ENCODE measurements at places on chromosomes 2 and 18. TPM values are rescaled to one million over a fixed set of nuclear protein-coding genes. Genes with fewer than 3 reads are reported as not detected.

CYP1B1 gene
- total RNA-seq, result 33.9 TPM

ANKRD53 gene
- total RNA-seq, result 0.28 TPM

CXCR1 gene
- total RNA-seq, result not detected

HTR2B gene
- 13.0 TPM for total RNA-seq

REG1B gene
- total RNA-seq, result not detected

GALNT1 gene
- total RNA-seq, result 190 TPM

LYPD6 gene
- under 0.01 TPM for total RNA-seq

IL1RL1 gene
- 1.1 TPM for total RNA-seq

ABCG5 gene
- total RNA-seq, result not detected

MPHOSPH10 gene
- 33.2 TPM for total RNA-seq

CNDP1 gene
- not detected for total RNA-seq
